NCI-H510A treated with DMSO at 0.1 percent for 48 hours (cell line): ENCODE measurements at places on chromosomes 13 and 19.

DNA sequence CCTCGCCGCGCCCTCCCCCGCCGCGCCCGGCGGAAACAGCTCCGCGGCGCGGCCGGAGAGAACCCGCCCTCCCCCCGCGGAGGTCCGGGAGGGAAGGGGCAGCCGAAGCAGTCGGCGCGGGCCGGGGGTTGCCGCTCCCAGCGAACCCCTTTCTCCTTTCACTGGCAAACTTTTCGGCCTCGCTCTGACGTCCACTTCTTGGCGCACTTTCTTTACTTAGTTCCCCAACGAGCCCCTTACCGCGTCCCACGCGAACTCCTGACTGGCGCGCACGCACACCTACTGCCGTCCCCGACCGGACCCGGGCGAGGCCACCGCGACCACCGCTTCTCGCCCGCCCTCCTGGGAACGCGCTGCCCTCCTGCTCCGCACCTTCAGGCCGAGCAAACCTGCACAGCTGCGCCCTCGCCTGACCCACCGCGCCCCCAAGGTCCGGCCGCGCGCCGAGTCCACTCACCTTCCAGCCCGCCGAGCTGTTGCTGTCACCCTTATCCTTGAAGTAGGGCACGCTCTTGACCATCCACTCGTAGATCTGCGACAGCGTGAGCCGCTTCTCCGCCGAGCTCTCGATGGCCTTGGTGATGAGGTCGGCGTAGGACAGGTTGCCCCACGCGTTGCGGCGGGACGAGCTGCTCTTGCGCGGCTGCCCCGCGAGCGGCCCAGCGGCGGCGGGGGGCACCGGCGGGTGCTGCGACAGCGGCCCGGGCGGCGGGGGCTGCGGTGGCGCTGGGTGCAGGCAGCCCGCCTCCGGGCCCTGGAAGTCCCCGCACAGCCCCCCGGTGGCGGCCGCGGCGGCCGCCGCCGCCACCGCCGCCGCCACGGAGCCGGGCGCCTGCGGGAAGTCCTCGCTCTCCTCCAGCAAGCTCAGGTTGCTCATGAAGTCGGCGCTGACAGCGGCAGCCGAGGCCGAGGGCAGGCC, 1.1 kb downstream of the FOXO1 start:
- no peak for DNase-seq

GRCh38 chr19:55279770-55280643, at the start of gene HSPBP1:
HSPBP1 (minus strand) TSS chr19:55280110; CDS start chr19:55279608, 502 bp downstream.
- peak; percentile 95 for DNase-seq

GRCh38 chr19:6217752-6218334, 61.9 kb downstream of the MLLT1 start:
- no peak for DNase-seq

DNA sequence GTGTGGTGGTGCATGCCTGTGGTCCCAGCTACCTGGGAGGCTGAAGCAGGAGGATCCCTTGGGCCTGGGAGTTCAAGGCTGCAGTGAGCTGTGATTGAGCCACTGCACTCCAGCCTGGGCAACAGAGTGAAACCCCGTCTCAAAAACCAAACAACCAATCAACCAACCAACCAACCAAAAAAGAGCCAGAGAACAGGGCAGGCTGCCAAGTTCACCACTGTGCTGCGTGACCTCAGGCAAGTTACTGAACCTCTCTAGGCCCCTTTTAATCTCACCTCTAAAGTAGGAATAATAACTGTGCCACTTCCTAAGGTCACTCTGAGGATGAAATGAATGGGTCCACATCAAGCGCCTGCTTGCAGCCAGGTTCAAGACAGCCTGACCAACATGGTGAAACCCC, 16.9 kb downstream of the TJP3 start:
- no peak for DNase-seq

GRCh38 chr19:39406656-39407409, at the start of gene ZFP36:
ZFP36 (plus strand) TSS chr19:39406847; CDS start chr19:39406905, 58 bp downstream.
- DNase-seq = peak; percentile 74

DNA sequence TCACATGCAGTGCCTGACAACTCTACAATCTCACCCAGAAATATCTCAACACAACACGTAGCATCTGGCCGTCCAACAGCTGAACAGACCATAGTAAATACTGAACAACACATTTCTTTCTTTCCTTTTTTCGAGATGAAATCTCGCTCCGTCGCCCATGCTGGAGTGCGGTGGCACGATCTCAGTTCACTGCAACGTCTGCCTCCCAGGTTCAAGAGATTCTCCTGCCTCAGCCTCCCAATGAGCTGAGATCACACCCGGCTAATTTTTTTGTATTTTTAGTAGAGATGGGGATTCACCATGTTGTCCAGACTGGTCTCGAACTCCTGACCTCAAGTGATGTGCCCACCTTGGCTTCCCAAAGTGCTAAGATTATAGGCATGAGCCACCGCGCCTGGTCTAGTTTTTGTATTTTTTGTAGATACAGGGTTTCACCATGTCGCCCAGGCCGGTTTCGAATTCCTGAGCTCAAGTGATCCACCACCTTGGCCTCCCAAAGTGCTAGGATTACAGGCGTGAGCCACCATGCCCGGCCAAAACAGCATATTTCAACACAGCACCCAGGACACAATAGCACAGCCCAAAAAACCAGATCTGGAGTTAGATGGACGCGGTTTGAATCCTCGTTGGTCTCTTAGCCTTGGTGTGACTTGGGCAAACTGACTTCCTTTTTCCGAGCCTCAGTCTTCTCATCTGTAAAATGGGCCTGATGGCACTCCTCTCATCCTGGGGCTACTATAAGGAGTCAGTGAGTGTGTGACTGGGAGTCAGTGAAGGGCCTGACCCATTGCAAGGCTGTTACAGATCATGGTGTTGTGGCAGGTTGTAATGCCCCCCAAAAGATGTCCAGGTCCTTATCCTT, 22.6 kb downstream of the CYP2A6 start:
- DNase-seq = no peak

DNA sequence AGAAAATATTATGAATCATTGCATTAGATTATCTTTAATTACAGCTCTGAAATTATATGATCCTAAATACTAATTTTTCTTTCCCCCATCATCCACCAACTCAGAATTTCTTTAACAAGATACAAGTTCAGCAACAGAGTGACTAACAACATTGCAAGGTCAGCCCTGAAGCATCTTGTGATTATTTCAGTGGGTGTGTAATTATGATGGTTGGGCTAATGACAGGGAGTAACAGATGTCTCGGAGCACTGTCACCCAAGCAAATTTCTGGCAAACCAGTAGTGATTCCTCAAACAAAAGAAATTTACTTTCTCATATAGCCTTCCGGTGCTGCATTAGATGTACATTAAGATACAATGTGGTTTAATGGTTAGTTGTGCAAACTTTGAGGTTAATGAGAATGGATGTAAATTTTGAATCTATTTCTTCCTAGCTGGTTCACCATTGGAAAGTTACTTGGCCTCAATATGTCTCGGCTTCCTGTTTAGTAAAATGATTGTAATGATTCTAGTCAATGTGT, 238.9 kb downstream of the ITGBL1 start:
- no peak for DNase-seq

- no peak for DNase-seq
Observed at GRCh38 chr19:9936326-9937000, at the start of gene OLFM2. OLFM2 (minus strand) TSS chr19:9936515; CDS start chr19:9936366, 149 bp downstream.

GRCh38 chr19:49309087-49309486, 15.9 kb downstream of the SLC6A16 start:
- no peak for DNase-seq

DNA sequence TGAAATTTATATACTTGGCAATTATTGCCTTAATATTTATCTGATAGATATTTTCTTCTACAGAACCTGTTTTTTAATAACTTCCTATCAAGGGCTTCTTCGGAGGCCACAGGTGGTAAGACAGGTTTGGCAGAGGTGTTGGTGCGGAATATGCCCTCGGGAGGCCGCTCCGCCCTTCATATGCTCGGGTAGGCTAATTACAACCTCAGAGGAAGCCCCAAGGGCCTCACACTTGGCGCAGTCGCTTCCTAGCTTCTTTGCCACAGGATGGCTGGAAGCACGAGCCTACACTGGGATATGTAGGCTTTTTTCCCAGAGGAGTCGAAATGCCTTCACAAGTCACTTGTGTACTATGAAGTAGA, 68.8 kb downstream of the LMO7 start:
- peak; percentile 4 for DNase-seq

DNA sequence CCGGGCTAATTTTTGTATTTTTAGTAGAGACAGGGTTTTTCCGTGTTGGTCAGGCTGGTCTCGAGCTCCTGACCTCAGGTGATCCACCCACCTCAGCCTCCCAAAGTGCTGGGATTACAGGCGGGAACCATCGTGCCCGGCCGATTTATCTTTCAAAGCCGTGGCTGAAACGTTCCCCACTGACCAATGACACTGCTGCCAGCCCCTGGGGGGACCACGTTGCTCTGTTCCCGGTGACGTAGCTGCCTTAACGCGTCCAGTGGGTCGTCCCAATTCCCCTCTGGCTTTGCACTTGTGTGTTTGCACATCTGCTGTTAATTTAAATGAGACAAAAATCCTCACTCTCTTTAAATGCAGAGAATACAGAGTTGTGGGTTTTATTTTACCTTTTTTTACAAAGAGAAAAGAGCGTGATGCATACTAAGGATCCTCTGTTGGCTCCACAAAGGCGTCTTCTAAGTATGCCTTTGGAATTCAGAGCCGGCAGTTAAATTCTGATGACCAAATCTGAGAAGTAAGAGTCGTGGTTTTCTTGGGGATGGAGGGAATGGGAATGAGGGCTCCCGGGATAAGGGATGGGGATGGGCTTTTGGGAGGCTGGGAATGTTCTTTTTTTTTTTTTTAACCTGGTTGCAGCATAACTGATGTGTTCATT, 18.6 kb upstream of the LMTK3 start:
- no peak for DNase-seq
